A549 treated with Mapracorat at 1 μM for 4 hours (cell line): ENCODE measurements at places on chromosomes 11 and 22. TPM values are rescaled to one million over a fixed set of nuclear protein-coding genes. Genes with fewer than 3 reads are reported as not detected.

Gene RDX
- total RNA-seq = 92.3 to 140 TPM (median 133 TPM) in 5 replicates

Gene OR51A4
- not detected in 5 replicates for total RNA-seq

Gene SULT4A1
- not detected in 5 replicates for total RNA-seq

Gene OLFML1
- 0.08 TPM in 1 of 5 replicates, not detected in the others for total RNA-seq

Gene ACR
- not detected in 5 replicates for total RNA-seq

Gene C22orf42
- total RNA-seq = not detected in 5 replicates

Gene HBG2
- not detected in 5 replicates for total RNA-seq

Gene CHRDL2
- total RNA-seq = 3.4 to 5.2 TPM (median 4.1 TPM) in 5 replicates

Gene SLC17A6
- not detected in 5 replicates for total RNA-seq

Gene PDE2A
- total RNA-seq = 1.0 to 2.6 TPM (median 1.9 TPM) in 5 replicates

Gene LDHAL6A
- not detected in 5 replicates for total RNA-seq

Gene PRODH
- 0.77 to 1.4 TPM (median 1.3 TPM) in 5 replicates for total RNA-seq

Gene SCGB2A2
- not detected in 5 replicates for total RNA-seq

Gene TMEM86A
- 0.34 to 0.59 TPM (median 0.42 TPM) in 5 replicates for total RNA-seq

Gene PVALB
- total RNA-seq = not detected in 5 replicates

Gene DENND6B
- 2.4 to 5.1 TPM (median 2.7 TPM) in 5 replicates for total RNA-seq

Gene SLC22A12
- total RNA-seq = not detected in 5 replicates

Gene BUD13
- 11.9 to 12.4 TPM (median 12.2 TPM) in 5 replicates for total RNA-seq

Gene TUB
- 5.0 to 6.9 TPM (median 6.4 TPM) in 5 replicates for total RNA-seq

Gene OR51B5
- 0.13 TPM in 2 of 5 replicates, not detected in the others for total RNA-seq

Gene SMTNL1
- total RNA-seq = not detected in 5 replicates

Gene CCDC88B
- total RNA-seq = 8.6 to 11.4 TPM (median 10.3 TPM) in 5 replicates
